ENCODE measurements at places on chromosomes 6 and 20.

- peak; percentile 64 for DNase-seq
These were observed 822 bp downstream of the FOXQ1 start for GRCh38 chr6:1312473-1313367.

DNA sequence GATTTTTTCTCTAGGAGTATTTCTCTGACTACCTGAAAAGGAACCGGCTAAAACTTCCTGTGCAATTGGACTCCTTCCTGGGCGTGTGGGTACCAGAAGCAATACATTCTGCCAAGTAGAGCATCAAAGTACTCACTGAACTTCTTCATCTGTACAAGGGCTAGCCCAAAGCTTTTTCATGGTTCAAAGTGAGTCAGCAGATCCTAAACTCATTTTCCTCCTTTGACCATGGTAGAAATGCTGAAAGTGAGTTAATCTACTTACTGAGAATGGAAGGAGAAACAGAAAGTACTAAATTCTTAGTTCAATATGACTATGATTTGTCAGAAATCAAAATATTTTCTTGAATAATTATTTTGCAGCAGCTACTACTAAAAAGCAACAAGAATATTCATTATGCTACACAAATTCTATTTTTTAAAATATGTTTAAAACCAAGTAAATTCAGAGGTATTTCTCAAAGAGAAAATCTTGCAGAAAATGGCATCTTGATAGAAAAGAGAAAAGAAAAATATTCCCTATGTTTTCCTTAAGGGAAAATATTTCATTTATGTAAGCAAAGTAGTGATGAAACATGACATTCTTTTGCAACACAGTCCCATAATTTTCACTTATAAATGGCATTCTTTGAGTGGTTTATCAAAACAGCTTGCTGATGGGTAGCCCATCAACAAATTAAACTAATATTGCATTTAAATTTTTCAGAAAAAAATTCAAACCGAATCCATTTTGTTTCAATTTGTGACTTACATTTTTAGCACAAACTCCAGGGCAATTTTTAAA lies 3.7 kb upstream of the BEND6 start:
- DNase-seq: no peak

DNA sequence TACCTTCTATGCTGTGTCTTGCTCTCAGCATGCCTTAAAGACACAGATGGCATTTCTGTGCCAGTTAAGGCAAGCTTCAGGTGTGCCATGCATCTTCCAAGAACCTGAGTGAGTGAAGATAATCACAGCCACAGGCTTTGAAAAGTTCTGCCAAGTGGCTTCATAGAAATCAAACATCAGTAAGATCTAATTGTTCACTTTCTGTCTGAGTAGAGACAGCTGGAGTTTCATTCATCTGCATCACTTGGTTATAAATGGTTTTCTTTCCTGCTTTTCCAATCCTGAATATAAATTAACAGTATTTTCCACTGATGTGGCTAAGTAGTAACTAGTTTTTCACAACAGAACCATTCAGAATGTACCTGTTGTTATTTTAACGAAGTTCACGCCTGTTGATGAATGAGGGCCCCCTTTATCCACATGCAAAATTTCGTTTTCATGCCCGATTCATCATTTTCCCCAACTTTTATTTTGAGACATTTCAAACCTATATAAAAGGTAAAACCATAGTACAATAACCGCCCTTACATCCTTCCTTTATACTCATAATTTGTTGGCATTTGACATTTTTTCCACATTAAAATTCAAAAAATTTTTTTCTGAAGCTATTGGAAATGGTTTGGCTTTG lies 38.6 kb upstream of the KCNG1 start:
- no peak for DNase-seq

DNA sequence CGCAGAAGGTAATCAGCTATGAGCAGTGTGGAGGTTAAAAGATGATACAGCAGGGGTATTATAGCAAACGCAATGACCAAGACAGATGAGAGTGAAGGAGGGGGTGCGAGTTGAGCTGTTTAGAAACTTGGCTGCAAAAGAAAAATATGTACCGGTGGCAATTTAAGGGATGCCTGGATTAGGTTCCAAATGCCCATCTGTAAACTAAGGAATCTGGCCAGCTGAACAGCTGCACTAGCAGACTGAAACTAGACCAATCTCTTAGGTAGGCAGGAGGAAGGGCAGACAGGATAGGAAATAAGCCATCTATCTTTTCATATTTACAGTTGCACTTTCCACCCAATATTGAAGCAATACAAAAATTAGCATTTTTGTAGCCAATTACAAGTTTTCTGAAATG lies 407.6 kb downstream of the HTR1B start:
- DNase-seq: no peak

GRCh38 chr6:43367245-43367984 lies 2.0 kb downstream of the ZNF318 start:
- DNase-seq: peak; percentile 91

DNA sequence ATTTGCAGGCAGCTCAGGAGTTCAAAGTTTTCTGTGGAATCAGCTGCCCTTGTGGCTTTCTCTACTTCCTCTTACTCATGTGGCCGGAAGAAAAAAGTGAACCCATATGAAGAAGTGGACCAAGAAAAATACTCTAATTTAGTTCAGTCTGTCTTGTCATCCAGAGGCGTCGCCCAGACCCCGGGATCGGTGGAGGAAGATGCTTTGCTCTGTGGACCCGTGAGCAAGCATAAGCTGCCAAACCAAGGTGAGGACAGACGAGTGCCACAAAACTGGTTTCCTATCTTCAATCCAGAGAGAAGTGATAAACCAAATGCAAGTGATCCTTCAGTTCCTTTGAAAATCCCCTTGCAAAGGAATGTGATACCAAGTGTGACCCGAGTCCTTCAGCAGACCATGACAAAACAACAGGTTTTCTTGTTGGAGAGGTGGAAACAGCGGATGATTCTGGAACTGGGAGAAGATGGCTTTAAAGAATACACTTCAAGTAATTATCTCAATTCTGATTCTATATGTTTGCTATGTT lies 1.1 kb downstream of the MGME1 start:
- peak; percentile 81 for DNase-seq

DNA sequence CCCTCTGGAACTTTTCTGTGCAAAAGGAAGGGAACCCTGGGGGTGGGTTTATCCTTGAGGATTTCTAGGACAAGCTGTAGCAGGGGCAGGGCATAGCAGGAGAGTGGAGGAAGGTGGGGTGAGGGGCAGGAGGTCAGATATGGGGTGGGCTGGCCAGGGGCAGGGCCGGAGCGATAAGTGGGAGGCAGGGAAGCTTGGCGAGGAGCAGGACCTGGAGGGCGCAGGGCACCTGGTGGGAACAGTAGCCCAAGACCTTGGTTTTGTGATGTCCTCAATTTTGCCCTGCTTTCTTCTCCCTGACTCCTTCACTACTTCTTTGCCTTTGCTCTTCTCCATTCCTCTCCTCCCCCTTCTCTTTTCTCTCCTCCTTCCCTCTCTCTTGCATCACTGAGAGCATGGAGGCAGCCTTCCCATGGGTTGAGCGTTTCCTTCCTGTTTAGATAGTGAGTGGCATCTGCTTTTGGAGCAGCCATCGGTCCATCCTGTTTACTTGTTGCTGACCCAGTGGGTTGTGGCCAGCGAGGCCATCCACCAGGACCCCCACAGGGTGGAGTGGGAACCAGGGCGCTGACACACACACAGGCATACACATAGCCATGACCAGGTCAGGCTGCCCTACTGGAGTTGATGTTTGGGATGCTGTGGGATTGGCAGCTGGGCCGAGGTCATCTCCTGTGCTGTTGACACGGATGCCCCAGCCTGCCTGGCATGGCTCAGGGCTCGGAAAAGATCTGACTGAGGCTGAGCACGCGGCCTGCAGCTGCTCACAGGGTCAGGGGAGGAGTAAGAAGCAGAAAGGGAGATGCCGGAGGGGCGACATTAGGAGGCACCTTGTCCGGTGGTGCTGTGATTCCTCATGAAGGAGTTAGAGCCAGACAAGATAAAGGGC lies 121.0 kb upstream of the RNF24 start:
- DNase-seq: peak; percentile 39
